ENCODE measurements at places on chromosomes 2 and 18. TPM values are rescaled to one million over a fixed set of nuclear protein-coding genes. Genes with fewer than 3 reads are reported as not detected.

DNA sequence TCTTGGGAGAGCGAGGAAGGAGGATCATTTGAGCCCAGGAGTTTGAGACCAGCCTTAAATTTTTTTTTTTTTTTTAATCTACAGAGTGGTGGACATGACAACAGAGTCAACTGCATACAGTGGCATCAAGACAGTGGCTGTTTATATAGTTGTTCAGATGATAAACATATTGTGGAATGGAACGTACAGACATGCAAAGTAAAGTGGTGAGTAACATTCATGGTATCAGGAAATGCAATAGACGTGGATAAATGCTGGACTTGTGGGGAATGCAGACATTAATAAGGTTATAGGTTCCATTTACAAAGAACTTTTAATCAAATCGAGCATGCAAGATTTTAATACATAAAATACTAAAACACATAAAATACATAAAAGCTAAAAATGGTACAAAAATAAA lies 11.9 kb downstream of the WDR43 start:
- H3K27me3 ChIP-seq, result no peaks in the 10 kb centered on the region
- H3K4me3 ChIP-seq, result no peak overlapping the region
- peaks cover 21% of the 10 kb centered on the region for H3K36me3 ChIP-seq
- no peak overlapping the region for H3K27ac ChIP-seq
- no peak for DNase-seq
- no peaks in the 10 kb centered on the region for H3K4me1 ChIP-seq

GRCh38 chr2:197247083-197247482 lies 63.5 kb downstream of the ANKRD44 start:
- no peak for DNase-seq
- H3K36me3 ChIP-seq, result no peaks in the 10 kb centered on the region
- no peak overlapping the region for H3K27ac ChIP-seq

DNA sequence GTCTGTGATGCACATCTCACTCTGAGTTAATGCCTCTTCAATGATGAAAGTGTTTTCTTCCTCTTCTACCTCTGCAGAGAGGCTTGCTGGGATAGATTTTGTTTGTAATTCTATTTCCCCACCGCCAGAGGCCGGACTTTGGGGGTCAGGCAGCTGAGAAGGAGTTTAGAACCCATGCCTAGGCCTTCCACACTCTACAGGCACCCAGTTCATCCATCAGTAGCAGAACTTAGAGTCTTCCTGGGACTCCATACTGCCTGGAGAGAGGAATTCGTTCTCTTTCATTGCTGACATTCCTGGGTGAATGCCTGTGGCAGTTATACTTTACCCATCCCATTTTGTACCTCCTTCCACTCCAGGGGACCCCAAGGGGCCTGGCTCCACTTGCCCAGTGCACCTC lies 9.1 kb downstream of the TPRKB start:
- no peak overlapping the region for H3K4me3 ChIP-seq
- H3K27me3 ChIP-seq, result no peaks in the 10 kb centered on the region
- peaks cover 18% of the 10 kb centered on the region for H3K36me3 ChIP-seq
- H3K4me1 ChIP-seq, result no peaks in the 10 kb centered on the region

- H3K4me1 ChIP-seq, result no peaks in the 10 kb centered on the region
- no peaks in the 10 kb centered on the region for H3K36me3 ChIP-seq
- no peaks in the 10 kb centered on the region for H3K27me3 ChIP-seq
- no peak overlapping the region for H3K27ac ChIP-seq
Measured at GRCh38 chr2:224027070-224027469, 12.0 kb downstream of the SERPINE2 start.

DNA sequence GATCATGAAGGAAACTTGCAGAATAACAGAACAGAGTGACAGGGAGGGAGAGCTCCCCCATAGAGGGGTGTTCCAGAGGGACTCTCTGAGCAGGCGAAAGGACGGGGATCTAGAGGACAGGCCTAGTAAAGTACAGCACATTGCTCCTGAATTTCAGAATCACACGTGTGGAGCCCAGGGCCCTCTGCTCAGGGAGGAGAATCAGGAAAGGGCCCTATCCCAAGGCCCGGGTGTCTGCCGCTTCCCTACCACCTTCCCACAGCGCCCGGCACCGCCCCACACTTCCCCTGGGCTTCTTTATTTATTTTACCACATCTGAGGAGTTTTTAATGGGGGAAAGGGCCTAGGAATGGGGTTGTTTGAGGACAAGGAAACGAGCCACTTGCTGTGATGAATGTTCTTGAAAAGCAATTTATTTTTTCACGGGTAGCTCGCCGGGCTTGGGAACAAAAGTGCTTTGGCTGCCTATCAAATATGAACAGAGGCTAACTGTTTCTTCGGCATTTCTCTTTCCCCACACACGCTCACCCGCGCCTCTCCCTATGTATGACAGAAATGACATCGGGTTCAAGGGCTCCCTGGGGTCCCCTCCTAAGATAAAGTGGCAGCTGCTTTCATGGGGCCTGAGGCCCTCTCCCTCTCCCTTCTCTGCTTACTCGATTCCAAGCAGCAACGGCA lies 79.3 kb upstream of the GLI2 start:
- DNase-seq, result no peak
- H3K36me3 ChIP-seq, result no peaks in the 10 kb centered on the region
- peaks cover 4% of the 10 kb centered on the region for H3K27me3 ChIP-seq
- peaks cover 24% of the 10 kb centered on the region for H3K4me1 ChIP-seq

DNA sequence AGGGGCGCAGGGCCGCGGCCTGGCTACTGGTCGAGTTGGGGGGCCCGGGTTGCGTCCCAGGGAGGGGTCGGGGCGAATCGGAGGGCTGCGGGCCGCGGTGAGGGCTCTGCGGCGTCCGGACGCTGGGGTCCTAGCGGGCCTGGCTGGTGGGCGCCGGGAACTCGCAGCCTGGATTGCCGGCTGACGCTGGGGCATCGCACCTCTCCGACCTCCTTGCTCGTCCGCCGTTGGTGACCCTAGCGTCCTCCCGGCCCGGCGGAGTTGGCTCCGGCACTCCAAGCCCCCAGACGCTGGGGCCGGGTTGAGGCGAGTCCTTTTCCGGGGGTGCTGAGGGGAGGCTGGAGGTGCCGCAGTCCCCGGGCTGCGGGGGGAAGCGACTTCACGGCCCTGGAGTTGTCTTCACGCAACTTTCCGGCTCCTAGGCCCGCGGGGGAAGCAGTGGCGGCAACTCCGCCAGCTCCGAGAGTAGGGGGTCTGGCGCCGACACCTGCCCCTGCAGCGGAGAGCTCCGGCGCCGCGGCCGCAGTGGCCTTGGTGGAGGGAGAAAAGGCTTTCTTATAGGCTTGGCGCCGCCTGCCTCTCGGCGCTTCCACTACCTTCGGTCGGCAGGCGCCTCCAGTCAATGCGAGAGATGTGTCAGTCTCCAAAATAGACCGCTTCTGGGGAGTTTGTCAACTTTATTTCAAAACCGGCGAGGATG lies 70.3 kb downstream of the HAUS1 start:
- peak overlapping the region; percentile 78 for H3K27ac ChIP-seq
- H3K36me3 ChIP-seq, result no peaks in the 10 kb centered on the region
- no peaks in the 10 kb centered on the region for H3K27me3 ChIP-seq
- H3K4me3 ChIP-seq, result peak overlapping the region; percentile 100
- H3K4me1 ChIP-seq, result peaks cover 8% of the 10 kb centered on the region
- no peak for DNase-seq

GRCh38 chr2:178327516-178327915 lies 123.5 kb downstream of the PRKRA start:
- H3K27me3 ChIP-seq, result no peaks in the 10 kb centered on the region
- no peak overlapping the region for H3K4me3 ChIP-seq
- no peaks in the 10 kb centered on the region for H3K4me1 ChIP-seq

DNA sequence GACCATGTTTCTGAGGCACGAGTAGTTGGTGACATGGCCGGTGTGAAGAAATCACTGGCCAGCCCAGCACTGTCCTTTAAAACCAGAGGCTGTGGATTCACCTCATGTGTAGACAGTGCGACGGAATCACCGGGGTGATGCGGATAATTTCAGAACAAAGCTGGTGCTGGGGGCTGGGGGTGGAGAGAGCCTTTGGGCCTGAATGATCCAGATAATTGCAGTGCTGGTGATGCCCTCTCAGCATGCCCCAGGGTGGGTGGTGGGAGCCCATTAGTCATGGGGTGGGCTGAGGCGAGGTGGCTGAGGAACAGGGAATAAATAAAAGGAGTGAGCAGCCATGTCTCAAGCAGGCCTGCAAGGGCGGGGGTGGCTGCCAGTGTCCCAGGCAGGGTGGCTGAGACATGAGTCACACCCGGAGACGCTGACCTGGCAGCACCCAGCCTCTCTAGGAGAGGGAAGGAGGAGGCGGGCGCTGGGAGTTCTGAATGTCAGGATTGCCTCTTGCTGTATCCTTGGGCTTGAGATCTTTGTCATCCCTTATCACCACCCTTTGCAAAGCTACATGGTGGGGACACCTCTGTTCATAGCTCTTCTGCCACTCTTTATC lies 151.1 kb upstream of the MSH6 start:
- no peaks in the 10 kb centered on the region for H3K36me3 ChIP-seq
- H3K27ac ChIP-seq, result peak overlapping the region; percentile 40
- no peaks in the 10 kb centered on the region for H3K4me1 ChIP-seq
- no peaks in the 10 kb centered on the region for H3K27me3 ChIP-seq
- DNase-seq, result peak; percentile 40
- no peak overlapping the region for H3K4me3 ChIP-seq

DNA sequence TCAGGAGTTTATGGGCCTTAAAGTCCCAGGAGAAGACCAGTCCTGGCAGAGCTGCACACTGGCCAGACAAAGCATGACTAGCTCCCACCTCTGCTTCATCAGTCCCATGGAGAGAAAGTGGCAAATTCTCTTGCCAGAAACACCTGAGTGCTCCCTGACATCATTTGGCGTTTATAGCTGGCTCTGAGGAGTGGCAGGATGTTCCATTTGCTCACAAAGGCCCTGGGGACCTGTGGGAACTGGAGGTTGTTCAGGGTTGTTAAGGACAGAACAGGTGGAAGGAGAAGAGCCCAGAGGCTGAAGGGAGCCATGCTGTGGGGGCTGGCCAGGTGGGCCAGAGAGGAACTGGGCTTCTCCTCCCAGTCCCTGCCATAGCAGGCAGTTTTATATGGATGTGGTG lies 56.1 kb downstream of the RPL37A start:
- DNase-seq, result no peak
- peaks cover 97% of the 10 kb centered on the region for H3K4me1 ChIP-seq
- H3K27ac ChIP-seq, result peak overlapping the region; percentile 79
- no peak overlapping the region for H3K4me3 ChIP-seq
- no peaks in the 10 kb centered on the region for H3K36me3 ChIP-seq

GRCh38 chr18:41949206-41949920 lies 5.7 kb upstream of the PIK3C3 start:
- H3K27me3 ChIP-seq, result no peaks in the 10 kb centered on the region
- no peak overlapping the region for H3K4me3 ChIP-seq
- no peak for DNase-seq
- no peak overlapping the region for H3K27ac ChIP-seq
- no peaks in the 10 kb centered on the region for H3K36me3 ChIP-seq

- no peaks in the 10 kb centered on the region for H3K27me3 ChIP-seq
- H3K36me3 ChIP-seq, result no peaks in the 10 kb centered on the region
- H3K27ac ChIP-seq, result peak overlapping the region; percentile 87
- peaks cover 11% of the 10 kb centered on the region for H3K4me1 ChIP-seq
- no peak for DNase-seq
Measured at GRCh38 chr2:159285433-159285832, 1.1 kb downstream of the WDSUB1 start.

GRCh38 chr18:76622651-76623050 lies 127.6 kb upstream of the ZNF516 start:
- no peaks in the 10 kb centered on the region for H3K27me3 ChIP-seq
- H3K36me3 ChIP-seq, result no peaks in the 10 kb centered on the region
- H3K27ac ChIP-seq, result no peak overlapping the region

DNA sequence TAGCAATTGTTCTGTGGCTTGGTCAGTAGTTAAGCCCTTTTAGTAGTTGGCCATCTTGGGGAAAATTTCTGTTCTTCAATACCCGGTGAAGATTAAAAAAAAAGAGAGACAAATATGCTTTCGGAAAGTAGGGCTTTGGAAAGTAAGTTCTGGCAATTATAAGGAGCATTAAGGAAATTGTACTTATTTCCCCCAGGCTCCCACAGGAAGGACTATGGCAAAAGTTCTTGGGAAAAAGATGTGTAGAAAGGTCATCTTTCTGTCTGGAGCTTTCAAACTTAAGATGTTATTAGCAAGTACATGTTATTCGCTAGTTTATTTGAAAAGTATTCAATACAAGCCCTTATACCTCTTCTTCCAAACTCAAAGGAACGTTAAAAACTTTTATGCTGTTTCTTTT lies 144.5 kb downstream of the MTX2 start:
- DNase-seq, result no peak
- no peak overlapping the region for H3K27ac ChIP-seq
- H3K4me1 ChIP-seq, result no peaks in the 10 kb centered on the region
- no peaks in the 10 kb centered on the region for H3K27me3 ChIP-seq
- H3K36me3 ChIP-seq, result no peaks in the 10 kb centered on the region
- no peak overlapping the region for H3K4me3 ChIP-seq

GRCh38 chr2:42266236-42266635 lies 94.8 kb downstream of the COX7A2L start:
- H3K36me3 ChIP-seq, result no peaks in the 10 kb centered on the region
- no peak for DNase-seq
- no peaks in the 10 kb centered on the region for H3K27me3 ChIP-seq
- H3K27ac ChIP-seq, result no peak overlapping the region
- peaks cover 7% of the 10 kb centered on the region for H3K4me1 ChIP-seq
- H3K4me3 ChIP-seq, result no peak overlapping the region

GRCh38 chr18:35268821-35269220 lies 21.2 kb downstream of the ZSCAN30 start:
- H3K36me3 ChIP-seq, result no peaks in the 10 kb centered on the region
- H3K4me3 ChIP-seq, result no peak overlapping the region
- no peak for DNase-seq
- H3K27ac ChIP-seq, result no peak overlapping the region
- no peaks in the 10 kb centered on the region for H3K4me1 ChIP-seq

GRCh38 chr2:206408323-206409320 lies 34.7 kb upstream of the ADAM23 start:
- H3K4me3 ChIP-seq, result no peak overlapping the region
- no peaks in the 10 kb centered on the region for H3K4me1 ChIP-seq
- no peaks in the 10 kb centered on the region for H3K36me3 ChIP-seq
- H3K27ac ChIP-seq, result no peak overlapping the region
- no peak for DNase-seq

DNA sequence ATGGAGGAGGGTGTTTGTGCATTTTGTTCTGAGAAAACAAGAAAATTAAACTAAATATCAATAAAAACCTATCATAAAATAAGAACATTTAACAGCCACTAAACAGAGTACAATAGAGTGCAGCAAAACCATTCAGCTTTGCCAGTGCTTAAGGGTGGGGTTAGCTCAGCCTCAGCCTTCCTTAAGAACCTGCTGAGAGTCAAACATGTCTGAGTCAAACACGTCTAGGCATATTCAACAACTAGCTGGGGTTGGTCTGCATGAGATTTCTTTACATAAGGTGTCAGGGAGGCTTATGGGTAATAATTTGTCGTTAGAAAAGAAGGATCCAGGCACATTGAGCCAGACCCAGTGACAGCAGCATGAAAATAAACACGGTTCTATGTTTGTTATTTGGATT lies 298.2 kb downstream of the SP3 start:
- no peak for DNase-seq
- H3K36me3 ChIP-seq, result no peaks in the 10 kb centered on the region
- H3K4me3 ChIP-seq, result no peak overlapping the region
- no peak overlapping the region for H3K27ac ChIP-seq

Gene LIMS3
- 16.3 TPM for total RNA-seq

Gene ALK
- 2.0 TPM for total RNA-seq

Gene CTLA4
- total RNA-seq, result 1.4 TPM

Gene RAB27B
- 0.42 TPM for total RNA-seq

Gene PROKR1
- not detected for total RNA-seq

Gene MYO3B
- total RNA-seq, result not detected

Gene ANTXR1
- 313 TPM for total RNA-seq

Gene FHL2
- total RNA-seq, result 77.6 TPM

Gene GBX2
- not detected for total RNA-seq

Gene REG3G
- total RNA-seq, result not detected

Gene TMEM237
- total RNA-seq, result 43.2 TPM

Gene SH3BP4
- 32.4 TPM for total RNA-seq

Gene PRKAG3
- total RNA-seq, result not detected

All from thoracic aorta (tissue), 2 donors.